ENCODE measurements at places on chromosomes 7 and 10.

DNA sequence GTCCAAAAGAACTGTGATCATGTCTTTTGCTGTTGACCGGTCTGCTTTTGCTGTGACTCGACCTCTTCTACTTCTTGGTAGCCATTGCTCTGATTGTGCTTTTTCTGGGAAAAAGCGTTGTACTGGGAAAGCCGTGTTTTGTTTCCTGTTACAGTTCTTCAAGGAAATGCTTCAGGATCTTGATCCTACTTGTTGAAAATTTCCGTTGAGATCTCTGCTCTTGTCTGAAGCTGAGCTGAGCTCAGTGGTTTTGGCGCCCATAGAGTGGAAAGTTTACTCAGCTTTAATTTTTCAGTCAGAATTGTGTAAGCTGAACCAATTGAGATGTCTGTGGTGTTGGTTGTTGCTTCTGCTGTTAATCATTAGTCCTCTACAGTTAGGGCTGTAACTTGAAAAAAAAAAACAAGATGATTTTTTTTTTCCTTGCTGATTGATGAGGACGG lies 302.2 kb downstream of the CCDC3 start:
- DNase-seq = no peak

DNA sequence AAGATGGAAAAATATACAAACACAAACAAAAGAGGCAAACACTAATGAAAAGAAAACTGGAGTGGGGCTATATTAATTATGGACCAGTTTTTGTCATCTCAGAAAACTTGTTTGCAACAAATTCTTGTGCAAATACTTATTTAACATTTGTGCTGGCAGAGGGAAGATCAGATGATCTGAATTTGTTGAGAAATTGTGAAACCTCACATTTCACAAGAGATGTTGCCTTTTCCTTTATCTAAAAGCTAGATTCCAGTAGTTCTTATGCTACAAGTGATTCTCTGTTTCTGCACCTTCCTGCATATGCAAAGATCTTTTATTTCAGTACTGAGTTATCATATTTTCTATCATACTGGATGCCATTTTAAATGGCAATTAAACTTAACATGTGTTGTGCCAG lies 320.7 kb downstream of the SUGCT start:
- no peak for DNase-seq

DNA sequence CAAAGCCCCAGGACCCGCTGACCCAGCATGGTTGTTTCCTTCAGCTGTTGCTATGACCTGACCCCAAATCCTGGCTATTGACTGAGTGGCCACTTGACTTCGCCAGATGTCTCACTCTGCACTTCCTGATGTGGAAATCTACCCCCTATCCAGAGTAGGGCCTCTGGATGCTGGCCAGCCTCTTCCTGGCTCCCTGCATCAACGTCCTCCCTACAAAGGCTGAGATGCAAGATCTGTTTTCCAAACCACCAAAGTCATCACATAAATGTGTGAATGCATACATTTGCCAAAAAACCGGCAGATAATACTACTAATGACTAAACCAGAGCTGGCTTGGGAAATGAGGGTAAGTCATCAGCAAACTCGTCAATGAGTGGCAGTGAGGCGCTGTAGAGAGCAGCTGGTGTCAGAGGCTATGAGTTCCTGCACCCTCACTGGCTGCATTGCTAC lies 70.4 kb downstream of the PYROXD2 start:
- no peak for DNase-seq

DNA sequence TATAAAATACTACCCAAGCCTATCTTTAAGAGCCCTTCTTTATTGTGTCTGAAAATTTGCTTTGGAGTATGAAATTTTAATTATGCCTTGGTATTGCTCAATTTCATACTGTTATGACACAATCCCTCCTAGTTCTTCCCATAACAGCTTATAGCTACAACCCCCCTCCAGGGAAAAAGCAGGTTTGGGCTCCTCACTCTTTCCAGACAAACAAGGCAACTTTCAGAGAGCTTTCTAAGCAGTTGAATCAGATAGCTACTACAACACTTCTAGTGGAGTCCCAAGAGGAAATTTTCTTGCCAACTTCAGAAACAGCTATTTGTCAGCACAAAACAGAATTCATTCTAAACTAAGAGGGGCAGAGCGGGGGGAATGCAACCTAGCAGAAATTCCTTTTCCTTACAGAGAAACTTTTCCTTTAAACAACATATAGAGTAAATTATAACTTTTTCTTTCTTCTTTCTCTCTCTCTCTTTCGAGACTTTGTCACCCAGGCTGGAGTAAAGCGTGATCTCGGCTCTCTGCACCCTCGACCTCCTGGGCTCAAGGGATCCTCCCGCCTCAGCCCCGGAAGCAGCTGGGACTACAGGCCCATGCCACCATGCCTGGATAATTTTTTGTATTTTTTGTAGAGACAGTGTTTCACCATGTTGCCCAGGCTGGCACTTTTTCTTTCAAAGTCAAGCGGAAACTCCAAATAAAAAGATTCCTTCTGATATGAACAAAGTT lies 26.0 kb upstream of the JMJD1C start:
- DNase-seq = no peak

DNA sequence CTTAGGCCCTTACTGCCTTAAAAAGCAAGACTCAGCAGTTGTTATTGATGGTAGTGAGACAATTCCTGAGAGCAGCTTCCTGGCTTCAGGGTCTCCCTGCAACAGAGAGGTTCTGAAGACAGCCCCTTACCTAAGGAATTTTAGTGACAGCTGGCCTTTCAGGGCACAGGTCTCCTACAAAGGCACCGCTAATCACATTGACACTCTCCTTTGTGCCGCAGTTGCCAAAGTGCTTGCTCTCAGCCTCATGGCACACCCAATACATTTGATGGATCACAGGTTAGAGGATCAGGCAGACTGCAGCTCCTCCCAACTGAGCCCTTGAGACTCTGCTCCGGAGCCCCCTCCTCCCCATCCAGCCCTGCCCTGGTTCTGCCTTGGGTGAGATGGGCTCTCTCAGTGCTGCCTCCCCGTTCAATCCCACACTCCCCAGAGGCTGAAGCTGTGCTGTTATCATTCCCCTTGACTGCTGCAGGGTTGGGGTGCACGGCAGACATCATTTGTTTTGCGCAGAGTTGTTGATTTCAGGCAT lies 198.2 kb downstream of the EMX2 start:
- DNase-seq = no peak

GRCh38 chr7:121157885-121158590 lies 169.5 kb downstream of the CPED1 start:
- DNase-seq = no peak

- DNase-seq = no peak
Measured at GRCh38 chr10:29877793-29878491, 181.4 kb downstream of the JCAD start.

- DNase-seq = no peak
Measured at GRCh38 chr7:16446508-16446907, 19.0 kb downstream of the SOSTDC1 start.

DNA sequence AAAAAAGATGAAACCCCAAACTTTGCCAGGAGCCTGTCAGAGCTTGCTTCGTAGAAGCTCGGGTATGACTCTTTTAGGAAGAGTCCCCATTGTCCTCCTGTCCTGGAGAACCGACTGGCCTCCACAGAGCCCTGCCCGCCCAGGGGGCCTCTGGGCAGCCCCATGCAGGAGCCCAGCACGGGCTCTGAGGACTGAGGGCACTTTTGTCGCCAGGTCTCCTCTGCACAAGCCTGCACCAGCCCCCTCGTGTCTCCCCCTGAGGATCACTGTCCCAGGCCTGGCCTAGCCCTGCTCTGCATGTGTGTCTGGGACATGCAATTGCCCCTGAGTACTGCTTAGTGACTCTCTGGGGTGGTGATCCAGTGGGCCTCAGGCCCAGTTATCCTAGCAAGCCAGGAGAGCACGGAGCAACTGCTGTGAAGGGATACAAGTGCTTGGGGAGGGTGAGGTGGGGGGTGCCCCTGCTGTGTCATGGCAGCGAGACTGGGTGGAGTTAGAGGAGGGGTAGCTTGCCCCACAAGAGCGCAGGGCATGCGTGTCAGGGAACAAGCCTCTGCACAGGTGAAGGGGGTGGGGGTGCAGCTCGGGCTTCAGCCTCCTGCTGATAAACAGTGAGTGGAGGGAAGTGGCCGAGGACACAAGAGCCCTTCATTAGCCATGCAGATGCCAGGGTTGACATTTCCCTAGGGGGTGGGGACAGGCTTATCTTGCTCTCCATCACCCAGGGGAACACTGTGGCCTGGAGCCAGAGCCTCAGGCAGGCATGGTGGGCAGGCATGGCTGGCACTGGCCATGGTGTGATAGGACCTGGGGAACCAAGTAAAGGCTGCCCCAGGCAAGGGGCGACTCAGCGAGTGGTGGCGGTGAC lies 143.4 kb downstream of the C10orf105 start:
- DNase-seq = no peak
